NCI-H146 (cell line): ENCODE measurements at places on chromosomes 16 and 17.

DNA sequence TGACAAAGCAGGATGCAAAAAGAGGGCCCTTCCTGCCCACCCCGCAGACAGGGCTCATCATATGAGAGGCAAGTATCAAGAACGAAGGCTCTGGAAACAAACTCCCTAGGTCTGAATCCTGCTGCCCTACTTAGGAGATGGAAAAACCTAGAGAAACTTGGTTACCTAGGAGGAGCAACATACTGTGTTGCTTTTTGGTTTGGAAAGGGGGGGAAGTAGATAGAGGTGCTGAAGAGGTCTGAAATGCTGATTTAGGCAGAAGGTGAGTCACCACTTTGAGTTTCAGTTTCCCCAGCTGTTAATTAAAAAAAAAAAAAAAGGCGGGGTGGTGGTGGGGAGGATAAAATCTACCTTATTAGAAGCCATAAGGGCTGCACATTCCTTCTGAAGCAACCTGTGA, 1.5 kb downstream of the N4BP1 start:
- no peak for DNase-seq

DNA sequence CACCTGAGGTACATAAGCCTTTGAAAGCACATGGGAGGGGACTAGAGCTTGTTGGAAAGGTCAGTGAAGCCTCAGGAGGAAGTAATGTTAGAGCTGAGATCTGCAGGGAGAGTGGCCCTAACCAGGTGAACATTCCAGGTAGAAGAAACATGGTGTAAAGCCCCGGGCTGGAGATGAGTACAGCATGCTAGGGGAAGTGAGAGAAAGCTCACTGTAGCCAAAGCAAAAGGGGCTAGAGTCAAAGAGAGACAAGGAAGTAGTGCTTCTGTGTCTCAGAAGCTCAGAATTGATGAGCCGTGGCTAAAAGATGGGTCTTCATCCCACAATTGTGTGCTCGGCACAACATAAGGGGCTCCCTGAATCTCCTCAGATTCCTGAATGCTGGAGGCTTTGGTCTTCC, 481.8 kb downstream of the XYLT1 start:
- no peak for DNase-seq

DNA sequence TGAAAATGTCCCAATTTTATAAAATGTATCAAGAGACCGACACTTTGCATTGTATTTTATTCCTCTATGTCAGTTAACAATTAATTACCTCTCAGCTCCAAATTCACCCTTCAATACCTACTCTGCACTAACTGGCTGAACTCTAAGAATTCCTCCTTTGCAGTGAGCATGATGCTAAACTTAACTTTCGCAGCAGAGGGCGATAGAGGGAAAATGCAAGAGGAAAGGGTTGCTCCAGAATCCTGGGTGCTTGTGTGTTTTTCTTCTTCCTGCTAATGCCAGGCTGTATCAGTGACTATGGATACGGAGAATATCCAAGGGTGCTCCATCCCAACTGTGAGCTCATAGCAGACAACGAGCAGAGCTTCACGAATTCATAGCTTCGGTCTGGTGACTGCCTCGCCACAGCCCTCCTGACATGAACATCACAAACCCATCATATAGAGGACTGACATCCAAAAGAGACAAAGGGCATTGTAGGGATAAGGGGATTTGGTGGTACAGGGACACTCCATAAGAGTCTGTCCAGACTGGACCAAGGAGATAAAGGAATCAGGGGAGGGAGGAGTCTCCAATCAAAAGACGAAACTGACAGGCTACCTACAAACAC, 172.9 kb downstream of the STX8 start:
- peak; percentile 51 for DNase-seq

- no peak for DNase-seq
Observed at GRCh38 chr17:64158831-64159590, 29.1 kb upstream of the ERN1 start.

- DNase-seq: no peak
Observed at GRCh38 chr17:29102741-29103181, 59.8 kb downstream of the PIPOX start.

DNA sequence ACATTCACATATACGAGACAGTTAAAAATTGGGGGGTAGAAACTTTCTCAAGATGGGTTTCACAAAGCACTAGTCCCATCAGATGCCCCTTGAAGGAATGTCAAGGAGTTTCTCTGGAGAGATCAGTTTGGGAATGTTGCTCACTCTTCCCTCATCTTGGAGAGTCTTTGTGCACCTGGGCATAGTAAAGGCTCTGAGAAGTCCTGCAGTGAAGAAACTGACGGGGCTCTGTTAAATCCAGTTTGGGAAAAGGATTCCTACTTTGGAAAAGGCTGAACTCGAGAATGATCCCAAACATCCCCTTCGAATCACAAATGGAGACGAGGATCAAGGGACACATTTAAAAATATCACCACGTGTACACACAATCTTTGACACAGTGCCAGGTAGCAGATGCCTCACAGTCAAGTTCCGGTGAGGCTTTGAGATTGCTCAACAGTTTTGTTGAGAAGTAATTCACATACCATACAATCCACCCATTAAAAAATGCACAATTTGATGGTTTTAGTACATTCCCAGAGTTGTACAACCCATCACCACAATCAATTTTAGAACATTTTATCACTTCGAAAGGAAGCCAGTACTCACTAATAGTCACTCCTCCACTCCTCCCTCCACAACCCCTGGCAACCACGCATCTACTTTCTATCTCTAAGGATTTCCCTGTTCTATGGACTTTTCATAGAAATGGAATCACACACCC, 203.4 kb upstream of the FOXF1 start:
- DNase-seq: no peak

DNA sequence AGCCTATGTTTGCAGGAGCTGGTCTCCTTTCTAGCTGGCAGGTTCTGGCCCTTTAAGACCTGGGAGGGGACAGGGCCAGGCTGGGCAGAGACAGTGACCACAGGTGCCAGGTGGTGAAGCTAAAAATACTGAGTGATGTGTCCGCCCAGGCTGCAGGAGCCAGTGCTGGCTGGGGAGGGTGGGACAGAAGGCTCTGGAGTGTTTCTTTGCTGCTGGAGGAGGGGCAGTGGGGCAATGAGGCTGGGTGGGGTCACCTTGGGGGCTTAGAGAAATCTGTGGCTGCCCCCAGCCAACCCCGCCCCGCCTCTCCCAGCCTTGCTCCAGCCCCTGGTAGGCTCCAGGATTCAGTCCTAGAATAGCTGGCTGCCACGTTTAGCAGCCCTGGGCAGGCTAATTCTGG, 30.4 kb upstream of the SBK1 start:
- peak; percentile 79 for DNase-seq

DNA sequence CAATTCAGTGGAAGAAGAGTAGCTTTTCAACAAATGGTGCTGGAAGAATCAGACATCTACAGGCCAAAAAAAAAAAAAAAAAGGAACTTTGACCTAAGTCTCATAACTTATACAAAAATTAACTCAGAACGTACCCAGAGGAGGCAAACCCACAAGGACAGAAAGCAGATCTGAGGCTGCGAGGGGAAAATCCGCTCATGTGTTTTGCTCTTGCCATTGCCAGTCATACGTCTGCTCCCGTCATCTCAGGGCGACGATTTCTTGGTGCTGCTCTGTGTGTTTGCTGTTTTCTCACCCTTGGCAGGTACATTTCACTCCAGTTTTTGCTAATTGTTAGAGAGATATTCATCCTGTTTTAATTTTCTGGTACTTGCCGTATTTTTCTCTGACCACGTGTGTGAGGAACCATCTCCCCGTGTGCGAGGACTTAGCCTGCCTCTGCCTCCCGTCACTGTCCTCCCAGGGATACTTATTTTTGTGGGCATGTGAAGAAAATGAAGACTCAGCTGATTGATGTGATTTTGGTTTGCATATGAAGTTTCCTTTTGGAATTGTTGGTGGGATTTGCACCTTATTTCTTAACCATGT, 33.4 kb upstream of the ACSF3 start:
- DNase-seq: no peak

DNA sequence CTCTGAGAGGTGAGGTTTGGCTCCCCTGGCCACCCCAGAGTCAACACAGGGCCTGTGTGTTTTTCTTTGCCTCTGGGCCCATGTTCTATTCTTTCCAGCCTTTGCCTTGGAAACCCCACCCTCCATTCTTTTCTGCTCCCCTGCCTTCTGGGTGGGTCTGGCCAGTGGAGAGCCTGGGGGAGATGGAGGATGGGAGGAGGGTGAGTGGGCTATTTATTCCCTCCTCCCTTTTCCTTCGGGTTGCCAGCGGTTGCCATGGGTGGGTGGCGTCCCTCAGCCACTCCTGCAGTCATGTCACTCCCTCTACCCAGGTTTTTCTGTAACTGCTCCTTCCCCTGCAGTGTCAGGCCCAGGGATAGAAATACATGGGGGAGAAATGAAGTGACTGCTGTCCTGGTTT, 15.5 kb downstream of the CMIP start:
- DNase-seq: no peak

GRCh38 chr17:61442878-61443474, 9.2 kb upstream of the TBX4 start:
- no peak for DNase-seq

DNA sequence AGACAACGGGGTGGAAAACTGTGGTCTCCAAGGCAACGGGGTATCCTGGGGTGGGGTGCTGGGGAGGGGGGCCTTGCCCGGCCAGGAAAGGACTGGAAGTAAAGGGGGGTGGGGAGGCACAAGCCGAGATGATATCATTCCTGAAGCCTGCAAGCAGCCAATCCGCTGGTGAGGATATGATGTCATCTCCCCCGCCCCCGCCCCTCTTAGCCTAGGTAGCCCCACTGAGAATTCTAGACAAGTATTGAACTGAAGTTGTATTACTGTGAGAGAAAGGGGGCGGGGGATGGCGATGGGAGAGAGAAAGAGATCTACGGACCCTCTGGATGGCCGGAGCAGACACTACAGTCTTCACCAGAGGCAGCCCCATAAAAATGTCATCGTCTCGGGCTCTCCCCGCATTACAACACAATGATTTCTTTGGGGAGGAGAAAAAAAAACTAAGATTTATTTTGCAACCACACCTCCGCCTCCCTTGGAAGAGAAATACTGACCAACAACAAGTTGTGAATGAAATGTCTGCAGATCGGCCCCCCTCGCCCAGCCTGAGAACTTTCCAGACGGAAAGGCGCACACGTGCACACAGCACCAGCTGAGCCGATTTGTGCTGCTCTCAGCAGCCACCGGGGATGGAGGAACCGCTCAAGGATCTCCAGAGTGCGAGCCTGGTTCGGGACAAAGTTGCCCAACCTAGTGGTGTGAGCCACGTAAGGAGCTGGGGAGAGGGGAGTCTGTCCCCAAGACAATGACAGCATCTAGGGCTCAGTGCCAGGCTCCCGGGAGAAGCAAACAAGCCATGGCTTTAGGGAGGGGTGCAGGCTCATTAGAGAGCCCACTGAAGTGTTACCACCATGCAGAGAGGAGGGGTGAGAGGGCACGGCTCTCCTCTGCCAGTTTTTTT, 222.1 kb downstream of the SOX9 start:
- DNase-seq: no peak

GRCh38 chr16:88815901-88816589, 4.3 kb upstream of the APRT start:
- peak; percentile 54 for DNase-seq

- peak; percentile 49 for DNase-seq
Observed at GRCh38 chr17:60392845-60393702, 1.1 kb upstream of the USP32 start.

DNA sequence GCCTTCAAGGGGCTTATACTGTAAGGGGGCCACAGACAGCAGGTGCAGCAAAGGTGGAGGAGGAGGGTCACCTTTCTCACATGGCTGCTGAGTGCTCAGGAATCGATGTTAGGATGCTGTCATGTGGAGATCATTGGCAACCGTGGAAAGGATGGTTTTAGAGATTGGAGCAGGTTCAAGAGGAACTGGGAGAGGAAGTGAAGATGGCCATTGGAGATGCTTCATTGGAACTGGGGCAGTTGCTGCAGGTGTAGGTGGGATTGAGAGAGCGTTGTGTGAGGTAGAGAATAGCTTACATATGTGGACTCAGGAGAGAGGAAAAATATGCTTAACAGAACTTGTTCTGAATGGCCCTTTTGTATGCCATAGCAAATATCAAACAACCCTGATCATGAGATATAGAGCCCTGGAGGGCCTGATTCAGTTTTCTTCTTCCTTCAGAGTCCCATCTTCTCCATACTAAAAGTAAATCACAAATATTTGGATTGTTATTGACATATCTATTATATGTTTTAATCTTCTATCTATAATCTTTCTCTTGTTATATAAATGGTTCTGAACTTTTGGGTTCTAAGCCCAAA, 40.8 kb downstream of the LDHD start:
- DNase-seq: no peak

GRCh38 chr17:27600471-27600870, 30.5 kb upstream of the LGALS9 start:
- no peak for DNase-seq

DNA sequence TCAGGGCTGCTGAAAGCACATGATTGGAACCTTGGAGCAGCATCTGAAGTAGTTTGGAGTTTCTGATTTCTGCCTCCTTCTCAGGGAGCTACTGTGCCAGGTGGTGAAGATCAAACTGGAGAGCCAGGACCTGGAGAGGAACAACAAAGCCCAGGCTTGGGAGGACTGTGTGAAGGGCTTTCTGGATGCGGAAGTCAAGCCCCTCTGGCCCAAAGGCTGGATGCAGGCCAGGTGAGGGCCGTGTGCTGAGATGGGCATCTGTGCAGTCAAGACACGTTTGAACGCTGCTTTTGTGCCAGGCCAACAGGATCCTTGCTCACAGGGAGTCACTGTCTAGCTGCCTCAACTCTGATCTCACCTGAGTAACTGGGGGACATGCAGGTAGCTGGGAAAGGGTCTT, 23.8 kb downstream of the UBN1 start:
- no peak for DNase-seq

DNA sequence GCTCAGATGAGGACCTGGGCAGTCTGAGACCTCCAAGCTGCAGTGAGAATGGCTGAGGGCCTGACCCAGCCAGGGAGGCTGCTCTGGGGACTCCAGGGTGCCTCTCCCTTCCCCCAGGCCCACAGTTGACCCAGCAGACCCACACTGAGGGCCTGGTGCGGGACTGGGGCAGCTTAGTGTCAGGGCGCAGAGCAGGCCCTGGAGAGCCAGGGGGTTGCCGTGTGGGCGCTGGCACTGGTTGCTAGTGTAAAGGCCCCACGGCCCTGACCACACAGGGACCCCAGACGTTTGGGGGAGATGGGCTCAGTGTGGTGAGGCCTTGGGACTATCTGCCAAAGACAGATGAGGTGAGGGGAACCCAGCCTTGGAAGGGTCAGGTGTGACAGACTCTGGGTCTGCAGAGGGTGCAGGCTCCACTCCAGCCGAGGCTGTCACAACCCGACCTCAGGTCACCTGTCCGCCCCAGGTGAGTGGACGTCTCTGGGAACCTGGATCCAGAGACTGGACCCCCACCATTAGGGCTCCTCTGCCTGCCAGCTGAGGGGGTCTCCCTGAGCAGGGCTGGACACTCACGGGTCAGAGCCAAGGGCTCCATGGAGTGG, 50.8 kb upstream of the GNG13 start:
- no peak for DNase-seq

- no peak for DNase-seq
Observed at GRCh38 chr16:15415511-15415985, 18.8 kb upstream of the BMERB1 start.
